Fibroblast of gingiva (primary cell): ENCODE measurements at places on chromosomes 4 and X.

GRCh38 chr4:101833480-101833879 is 43.0 kb downstream of the BANK1 start:
- no peak for DNase-seq

GRCh38 chrX:63740382-63740781 is 44.6 kb downstream of the ARHGEF9 start:
- no peak for DNase-seq

GRCh38 chr4:42566835-42567234 is 90.1 kb downstream of the ATP8A1 start:
- DNase-seq, result no peak

GRCh38 chr4:33218238-33218637 is 2498.1 kb downstream of the PCDH7 start:
- no peak for DNase-seq

DNA sequence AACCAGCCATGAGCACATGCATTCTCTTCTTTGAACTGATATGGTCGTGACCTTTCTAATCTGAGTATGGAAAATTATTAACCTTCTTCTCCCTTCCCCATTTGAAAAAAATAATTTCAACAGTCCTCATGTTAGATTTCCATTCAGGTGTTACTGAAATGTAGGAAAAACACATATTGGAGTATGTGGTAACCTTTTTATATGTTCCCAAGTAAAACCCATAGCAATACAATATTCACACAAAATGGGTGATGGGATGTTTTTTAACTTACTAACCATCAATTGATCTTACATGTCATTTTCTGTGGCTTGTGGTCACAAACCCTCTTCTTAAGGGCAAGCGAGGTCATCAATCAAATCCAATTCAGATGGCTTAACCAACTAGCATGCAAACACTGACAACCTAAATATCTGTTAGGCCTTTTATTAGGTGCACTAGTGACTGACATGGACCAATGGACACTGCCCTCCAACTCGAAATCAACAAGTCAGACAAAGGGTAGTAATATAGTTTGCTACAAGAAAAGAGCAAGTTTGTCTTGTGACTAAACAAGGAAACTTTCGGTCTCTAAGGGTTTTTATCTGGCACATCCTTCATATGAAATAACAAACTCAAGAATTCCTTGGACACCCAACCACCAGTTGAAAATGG is 74.3 kb downstream of the CAMK2D start:
- peak; percentile 35 for DNase-seq

- no peak for DNase-seq
Observed at GRCh38 chr4:30847167-30847566, 127.0 kb downstream of the PCDH7 start.

- peak; percentile 4 for DNase-seq
Observed at GRCh38 chrX:139560221-139560620, 29.7 kb downstream of the F9 start.

DNA sequence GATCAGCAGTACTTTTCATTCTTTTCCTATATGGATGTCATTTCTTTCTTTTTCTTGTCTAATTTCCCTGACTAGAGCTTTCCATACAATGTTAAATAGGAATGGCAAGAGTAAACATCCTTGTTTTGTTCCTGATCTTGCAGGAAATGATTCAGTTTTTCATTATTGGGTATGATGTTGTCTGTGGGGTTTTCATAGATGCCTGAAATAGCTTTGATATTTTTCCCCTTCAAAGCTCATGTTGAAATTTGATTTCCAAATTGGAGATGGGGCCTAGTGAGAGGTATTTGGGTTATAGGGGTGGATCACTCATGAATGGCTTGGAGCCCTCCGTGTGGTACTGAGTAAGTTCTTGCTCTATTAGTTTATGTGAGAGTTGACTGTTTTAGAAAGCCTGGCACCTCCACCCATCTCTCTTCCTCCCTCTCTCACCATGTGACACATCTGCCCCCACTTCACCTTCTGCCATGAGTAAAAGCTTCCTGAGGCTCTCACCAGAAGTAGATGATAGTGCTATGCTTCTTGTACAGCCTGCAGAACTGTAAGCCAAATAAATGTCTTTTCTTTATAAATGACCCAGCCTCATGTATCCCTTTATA is 22.3 kb upstream of the VSIG1 start:
- peak; percentile 3 for DNase-seq

GRCh38 chrX:41353985-41354384 is 20.0 kb downstream of the DDX3X start:
- DNase-seq, result no peak

GRCh38 chrX:150934453-150934852 is 36.0 kb upstream of the CD99L2 start:
- DNase-seq, result peak; percentile 52

DNA sequence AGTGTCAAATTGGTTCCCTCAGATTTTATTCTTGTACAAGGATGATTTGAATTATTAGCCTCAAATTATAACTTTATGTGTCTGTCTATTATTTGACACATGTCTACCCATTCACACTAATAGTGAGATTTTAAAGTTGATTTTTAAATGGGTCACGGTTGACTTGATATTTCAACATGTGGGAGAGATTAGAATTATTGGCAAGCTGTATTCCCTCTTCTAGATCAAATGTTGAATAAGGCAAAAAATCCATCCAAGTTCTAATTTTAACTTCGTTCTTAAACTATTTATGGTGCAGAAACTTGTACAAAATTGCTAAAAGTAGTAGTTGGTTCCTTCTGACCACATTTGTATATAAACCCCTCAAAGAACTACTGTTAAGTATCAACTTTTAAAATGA is 1498.0 kb downstream of the STIM2 start:
- no peak for DNase-seq

DNA sequence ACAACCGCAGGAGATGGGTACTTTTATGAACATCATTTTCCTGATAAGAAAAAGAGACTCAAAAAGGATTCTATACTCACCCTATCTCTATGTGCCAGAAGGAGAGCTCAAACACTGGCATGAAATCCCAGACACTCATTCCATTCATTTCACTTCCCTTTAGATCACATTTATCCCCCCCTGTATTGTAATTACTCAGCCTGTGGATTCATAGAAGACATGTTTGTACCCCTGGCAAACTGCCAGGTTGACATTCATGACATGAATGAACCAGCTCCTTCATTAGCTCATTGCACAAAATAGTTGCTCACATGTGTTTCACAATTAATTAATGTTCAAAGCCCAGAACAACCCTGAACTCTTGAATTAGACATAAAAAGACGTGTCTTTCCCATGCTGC is 4.9 kb downstream of the SMR3A start:
- no peak for DNase-seq
